Stimulated activated CD4-positive, alpha-beta T cell treated with anti-CD3 and anti-CD28 coated beads, Interleukin-1b, Interleukin-23, amount 100 ng/mL, for 1 hour (primary cell): ENCODE measurements at places on chromosomes 4 and X.

GRCh38 chr4:151217326-151217725 lies 59.6 kb upstream of the PRSS48 start:
- no peak for DNase-seq

DNA sequence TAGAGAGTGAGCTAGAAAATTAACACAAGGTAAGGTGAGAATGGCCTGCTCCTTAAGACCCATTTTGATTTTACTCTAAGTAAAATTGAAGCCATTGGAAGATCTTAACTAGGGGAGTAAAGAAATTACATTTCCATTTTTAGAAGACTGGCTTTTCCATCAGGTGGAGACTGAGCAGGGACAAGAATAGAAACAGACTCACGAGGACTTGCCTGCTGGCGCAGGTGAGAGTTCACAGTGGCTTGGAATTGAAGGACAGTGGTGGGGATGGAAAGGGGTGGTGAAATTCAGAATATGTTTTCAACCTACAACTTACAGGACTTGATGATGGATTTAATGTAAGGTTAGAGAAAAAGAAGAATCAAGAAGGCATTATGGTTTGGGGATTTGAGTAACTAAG lies 427.4 kb downstream of the INPP4B start:
- DNase-seq = no peak

- no peak for DNase-seq
These were observed 17.8 kb downstream of the SCFD2 start for GRCh38 chr4:53348046-53348445.

DNA sequence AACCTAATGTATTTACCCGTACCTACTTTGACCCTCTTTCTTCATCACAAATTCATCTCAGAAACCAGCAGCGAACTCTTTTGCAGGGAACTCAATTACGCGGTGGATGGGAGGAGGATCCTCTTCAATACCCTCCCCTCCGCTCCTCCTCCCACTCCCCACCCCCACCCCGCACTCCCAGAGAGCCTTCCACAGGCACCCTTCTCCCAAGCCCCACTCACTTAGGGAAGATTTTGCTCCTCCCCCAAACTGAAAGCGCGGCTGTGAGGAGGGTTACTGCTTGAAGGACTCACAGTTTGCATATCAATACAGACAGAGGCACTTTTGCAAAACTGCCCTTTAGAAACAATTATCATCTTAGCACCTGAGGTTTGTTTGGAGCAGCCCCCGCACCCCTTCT lies 960 bp upstream of the IL1RAPL1 start:
- DNase-seq = no peak

DNA sequence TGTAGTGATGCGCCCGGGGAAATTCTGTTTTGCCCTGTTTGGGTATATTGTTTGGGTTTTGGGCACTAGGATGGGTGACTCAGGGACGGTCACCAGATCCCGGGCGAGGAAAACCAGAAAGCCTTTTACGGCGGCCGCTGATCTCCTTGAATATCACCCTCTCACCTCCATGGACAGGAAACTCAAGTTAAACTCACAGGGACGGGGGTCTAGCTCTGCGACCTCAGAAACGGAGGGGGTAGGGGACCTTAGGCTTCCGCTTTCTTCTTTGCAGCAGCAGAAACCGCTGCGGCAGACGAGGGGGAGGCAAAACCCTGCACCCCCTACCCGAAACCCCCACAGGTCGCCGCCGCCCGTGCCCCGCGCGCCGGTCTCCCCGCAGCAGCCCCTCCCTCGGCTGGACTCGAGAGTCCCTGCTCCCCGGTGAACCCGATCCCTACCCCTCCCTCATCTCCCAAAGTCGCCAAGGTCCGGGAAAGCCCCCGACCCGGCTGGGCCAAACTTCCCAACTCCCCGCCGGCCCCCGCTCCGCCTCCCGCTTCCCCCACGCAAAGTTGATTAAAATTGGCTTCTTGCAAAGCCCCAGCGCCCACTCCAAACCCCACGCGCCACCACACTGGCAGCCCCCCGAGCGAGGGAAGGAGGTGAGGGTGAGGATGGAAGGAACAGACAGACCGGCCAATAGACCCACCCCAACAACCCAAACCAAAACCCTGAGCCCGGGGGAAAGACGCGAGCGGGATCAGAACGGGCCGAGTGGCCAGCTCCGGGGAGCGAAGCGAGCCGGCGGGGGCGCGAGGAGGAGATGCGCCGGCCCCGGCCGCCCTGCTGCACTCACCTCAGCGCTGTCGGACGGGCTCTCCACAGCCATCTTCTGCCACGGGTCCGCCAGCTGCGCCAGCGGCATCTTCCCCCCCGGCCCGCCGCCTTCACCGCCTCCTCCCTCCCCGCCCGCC lies 705 bp downstream of the RPS6KA3 start:
- no peak for DNase-seq

DNA sequence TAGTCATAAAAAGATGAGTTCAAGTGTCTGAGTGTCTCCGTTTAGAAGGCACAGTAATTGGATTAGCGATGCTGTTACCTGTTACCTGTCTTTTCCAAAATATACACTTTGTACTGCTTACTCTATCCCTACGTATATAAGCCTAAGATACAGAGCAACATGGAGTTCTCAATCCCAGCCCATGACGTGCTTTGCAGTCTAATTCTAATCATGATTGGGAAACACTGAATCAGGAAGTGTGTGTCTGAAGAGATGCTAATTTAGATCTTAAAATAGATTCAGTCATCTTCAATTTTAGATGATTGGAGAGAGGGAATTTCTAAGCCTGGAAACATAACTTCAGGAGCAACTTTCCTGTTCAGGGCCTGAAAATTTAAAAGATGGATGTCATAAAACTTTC lies 115.1 kb downstream of the PCDH19 start:
- DNase-seq = no peak

- DNase-seq = no peak
These were observed 41.3 kb upstream of the MTM1 start for GRCh38 chrX:150527108-150527507.

- DNase-seq = no peak
These were observed 452.7 kb upstream of the FAT1 start for GRCh38 chr4:187176261-187176910.

- DNase-seq = no peak
These were observed 59.3 kb downstream of the ARHGAP6 start for GRCh38 chrX:11606408-11606807.

DNA sequence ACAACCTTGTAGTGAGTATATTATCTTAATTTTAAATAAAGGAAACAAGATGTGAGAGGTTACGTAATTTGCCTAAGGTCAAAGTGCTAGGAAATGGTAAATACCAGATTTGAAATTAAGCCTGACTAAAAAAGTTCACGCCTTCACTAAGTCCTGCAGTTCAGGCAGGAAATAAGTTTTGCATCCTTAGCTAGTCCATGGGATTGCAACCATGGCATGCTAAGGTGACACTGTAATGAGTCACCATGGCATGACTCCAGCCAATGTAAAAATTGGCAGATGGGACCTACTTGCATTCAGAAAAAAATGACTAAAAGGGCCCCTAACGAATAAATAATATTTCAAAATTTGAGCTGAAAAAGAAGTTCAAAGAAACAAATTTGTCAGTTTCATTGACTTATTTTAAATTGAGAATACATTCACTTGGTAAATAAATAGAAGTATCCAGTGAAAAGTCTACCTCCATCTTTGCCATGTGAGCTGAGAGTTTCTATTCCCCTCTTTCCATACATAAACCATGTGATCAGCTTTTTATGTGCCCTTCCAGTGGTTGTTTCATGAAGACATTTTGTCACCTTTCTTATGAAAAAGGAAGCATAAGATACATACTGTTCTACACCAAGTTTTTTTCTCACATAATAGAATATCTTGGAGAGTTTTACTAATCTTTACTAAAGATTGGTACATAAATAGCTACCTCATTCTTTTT lies 72.4 kb downstream of the ANKRD50 start:
- DNase-seq = no peak

DNA sequence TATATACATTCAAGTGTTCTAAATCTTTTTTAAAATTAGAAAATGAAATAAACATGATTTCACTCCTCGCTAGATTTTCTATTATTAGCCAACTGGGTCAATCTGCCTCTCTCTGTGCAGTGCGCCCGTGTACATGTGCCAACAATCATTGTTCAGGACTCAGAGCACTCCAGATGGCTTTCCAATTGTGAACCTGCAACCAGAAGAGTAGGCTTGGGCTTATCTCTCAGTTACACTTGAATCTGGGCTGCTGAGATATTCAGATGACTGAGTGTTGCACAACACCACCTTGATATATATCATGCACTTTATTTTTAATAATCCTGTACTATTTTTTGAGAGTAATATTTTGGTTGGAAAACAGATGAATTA lies 184.0 kb upstream of the FSTL5 start:
- no peak for DNase-seq

GRCh38 chr4:118950224-118950623 lies 61.6 kb downstream of the SYNPO2 start:
- no peak for DNase-seq

DNA sequence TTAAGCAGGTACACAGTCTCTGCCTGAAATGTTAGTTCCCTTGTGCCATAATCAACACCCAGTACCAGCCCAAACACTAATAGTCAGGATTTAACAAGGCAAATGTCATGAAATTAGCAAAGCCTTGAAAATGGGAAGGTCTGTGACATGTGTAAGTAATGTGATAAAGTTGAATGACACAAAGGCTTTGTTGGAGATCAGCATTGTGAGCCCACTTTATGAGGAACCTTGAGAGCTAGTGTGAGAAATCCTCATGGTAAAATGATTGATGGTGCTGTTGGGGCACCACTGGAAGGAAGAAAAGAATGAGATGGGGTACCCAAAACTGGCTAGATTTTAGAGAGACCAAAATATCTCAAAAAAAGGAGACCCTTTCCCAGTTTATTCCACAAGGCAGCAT lies 3.3 kb upstream of the LIN54 start:
- no peak for DNase-seq

- no peak for DNase-seq
These were observed 12.1 kb upstream of the PRKG2 start for GRCh38 chr4:81227138-81227537.

GRCh38 chr4:154389148-154389547 lies 102.5 kb downstream of the DCHS2 start:
- DNase-seq = no peak

DNA sequence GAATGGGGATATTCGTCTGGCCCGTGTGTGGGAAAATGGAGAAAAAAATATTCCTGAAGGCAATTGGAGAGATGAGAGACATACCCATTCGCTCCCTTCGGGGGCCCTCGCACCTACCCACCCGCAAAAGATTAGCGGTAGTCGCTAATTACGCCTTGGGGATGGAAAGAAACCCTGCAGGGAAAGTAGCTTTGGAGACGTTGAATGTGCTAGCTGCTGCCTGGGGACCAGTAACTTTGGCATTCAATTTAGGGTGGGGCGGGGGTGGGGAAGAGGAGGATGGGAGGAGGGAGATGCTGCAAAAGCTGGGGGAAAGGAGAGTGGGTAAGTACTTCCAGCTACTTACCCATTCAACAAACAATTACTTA lies 407 bp upstream of the ZC4H2 start:
- no peak for DNase-seq

DNA sequence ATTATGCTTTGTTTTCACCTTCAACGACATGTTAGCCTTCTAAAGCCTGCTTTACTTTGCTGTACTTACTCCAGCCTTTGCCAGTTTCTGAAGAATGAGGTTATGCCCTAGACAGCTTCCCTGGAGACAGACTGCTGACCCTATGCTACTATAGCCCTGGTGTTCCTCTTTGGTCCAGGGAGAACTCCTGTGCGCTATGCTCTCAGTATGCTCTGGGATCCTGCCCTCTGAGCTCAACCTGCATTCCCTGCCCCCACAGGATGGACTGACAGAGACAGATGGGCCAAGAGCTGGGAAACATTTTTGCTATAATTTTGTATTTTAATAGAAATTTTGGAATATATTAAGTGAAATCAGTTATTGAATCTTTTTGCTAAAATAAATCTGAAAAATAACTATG lies 425.9 kb downstream of the TMA16 start:
- no peak for DNase-seq

GRCh38 chr4:24809815-24810405 lies 14.5 kb downstream of the SOD3 start:
- no peak for DNase-seq
